ENCODE measurements at places on chromosomes 2 and 18.
A peak's percentile ranks its signal among the peaks of the same experiment; 100 is the strongest.

DNA sequence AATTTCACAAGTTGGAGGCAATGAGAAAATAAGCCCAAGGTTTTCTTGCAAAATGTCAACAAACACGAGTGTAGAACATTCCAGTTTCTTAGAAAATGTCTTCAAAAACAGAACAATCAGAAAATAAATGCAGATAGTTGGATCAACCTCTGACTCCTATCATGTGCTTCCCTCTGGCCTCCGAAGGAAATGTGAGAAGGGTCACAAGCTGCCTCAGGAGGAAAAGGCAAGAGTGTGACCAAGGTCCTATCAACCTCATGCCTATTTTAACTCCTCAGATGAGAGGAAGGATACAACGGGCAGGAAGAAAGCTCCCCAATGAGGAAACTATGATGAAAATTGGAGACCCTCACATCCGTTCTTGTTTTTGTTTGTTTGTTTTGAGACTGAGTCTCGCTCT lies 7.9 kb downstream of the SCYGR5 start:
- no peak for DNase-seq

GRCh38 chr2:57497489-57498096 lies 549.0 kb upstream of the VRK2 start:
- peak; percentile 5 for DNase-seq

GRCh38 chr2:110114831-110115255 lies 779 bp downstream of the MALL start:
- DNase-seq = no peak

GRCh38 chr18:58338961-58339592 lies 289.8 kb downstream of the ALPK2 start:
- peak; percentile 33 for DNase-seq

DNA sequence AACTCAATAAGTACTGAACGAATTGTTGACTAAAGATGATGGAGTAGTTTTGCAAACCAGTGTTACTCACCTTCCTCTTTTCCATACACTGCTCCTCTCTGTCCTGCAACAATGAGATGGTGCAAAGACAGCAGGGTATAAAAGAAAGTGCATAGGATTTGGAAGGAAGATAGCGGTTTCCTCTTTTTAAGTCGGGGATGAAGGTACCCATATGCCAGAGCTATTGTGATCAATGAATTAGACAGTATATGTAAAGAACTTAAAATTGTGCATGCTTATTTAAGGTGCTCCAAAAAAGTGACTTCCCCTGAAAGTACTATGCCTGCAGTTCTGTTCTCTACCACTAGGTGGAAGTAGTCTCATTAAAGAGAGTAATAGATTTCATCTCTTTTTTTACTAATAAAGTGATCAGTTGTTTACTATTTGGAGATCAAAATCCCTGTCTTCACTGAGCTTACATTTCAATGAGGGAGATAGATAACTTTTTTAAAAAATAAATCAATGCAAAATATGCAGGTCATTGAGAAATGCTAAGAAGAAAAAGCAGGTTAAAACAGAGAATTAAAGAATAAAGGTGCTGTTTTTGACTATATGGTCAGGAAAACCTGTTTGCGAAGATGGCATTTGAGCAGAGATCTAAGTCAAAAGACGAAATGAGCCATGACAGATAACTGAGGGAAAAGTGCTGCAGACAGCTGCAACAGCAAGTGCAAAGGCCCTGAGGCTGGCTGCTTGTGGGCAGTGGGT lies 339.7 kb upstream of the SLC14A2 start:
- DNase-seq = no peak

- DNase-seq = no peak
These were observed 1073.0 kb downstream of the TDRD15 start for GRCh38 chr2:22196806-22197205.

GRCh38 chr18:44586782-44587524 lies 93.7 kb upstream of the SETBP1 start:
- no peak for DNase-seq

DNA sequence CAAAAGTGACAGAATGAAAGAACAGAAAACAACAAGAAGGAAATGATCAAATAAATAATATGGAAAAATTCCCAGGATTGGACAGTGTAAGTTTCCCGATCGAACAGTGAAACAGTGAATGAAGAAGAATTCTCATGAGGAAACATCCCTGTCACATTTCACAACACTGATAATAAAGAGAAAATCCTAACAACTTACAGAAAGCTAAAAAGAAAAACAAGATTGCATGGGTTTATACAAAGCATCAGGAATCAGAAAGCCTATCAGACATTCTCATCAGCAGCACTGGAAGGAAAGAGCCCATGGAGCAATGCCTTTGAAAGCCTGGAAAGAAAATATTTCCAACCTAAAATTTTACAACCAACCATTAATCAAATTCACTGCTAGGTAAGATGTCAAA lies 9.9 kb upstream of the COL6A3 start:
- no peak for DNase-seq

- DNase-seq = peak; percentile 19
These were observed 174.3 kb downstream of the ERBB4 start for GRCh38 chr2:212364112-212364985.

GRCh38 chr2:138028538-138028937 lies 64.3 kb downstream of the HNMT start:
- DNase-seq = no peak

DNA sequence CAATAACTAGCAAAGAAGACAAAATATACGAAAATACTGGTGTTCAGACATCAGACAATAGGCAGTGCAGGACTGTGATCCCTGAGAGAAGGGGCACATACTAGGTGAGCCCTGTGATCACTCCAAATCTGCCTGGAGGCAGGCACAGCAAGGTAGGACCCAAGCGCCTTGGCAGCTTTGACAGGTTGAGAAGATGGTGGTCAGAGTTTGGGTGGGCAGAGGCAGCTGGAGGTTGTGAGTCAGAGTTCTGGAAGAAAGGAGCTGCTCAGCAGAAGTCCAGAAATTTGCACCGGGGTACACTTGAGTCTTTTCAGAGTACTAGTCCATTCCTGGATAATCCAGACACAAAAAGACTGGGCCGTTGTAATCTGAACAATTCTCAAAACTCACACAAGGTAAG lies 14.0 kb downstream of the KIF1A start:
- DNase-seq = no peak

DNA sequence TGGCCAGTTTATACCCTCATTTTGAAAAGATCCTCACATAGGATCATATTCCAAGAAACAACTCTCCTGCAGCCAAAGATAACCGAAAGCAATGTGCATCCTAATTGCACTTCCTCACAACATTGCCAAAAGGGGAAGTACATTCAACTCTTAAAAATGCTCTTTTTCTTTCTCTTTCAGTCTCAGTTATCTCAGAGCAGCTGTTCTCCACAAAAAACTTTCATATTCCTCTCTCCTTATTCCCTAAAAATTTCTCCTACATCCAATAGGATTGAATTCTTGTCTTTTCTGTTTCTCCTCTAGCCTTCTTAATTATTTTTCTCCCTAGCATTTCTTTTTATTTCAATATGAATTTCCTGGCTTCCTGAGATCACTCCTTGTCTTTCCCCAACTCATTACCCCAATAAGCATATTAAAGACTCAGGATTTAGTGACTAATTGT lies 7.4 kb upstream of the VRK2 start:
- peak; percentile 17 for DNase-seq

DNA sequence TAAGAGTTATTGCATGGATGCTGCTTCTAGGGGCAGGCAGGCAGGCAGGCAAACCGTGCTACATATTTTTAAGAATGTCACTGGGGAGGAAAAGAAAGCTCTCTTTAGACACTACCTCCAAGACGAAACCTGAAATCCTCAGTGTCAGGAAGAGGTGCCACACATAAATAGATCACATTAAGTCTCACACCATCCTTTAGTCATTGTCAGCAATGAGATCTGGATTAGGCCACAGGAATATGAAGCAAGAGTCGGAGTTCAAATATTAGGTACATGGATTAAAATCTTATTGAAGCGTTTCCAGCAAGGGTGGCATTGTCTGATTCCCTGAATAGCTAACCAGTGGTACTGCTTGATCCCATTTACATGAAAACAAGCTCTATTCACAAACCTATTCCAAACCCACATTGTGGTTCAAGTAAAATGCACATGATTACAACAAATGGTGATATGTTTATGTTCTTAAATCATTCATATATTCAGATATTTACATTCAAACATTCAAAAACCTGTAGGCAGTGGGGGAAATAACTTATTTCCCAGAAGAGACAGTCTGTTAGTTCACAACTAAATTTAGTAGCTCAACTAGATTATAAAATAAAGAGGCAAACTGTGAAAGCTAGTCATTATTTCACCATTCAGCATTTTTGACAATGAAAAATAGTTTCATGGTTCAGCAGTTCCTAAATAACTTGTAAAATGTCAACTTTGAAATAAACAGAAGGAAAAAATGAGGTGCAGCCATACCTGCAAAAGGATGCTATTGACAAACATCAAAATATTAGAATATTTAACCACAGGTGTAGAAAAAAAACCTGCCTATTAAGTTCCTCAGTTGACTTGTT lies 195.4 kb upstream of the SIX3 start:
- no peak for DNase-seq

DNA sequence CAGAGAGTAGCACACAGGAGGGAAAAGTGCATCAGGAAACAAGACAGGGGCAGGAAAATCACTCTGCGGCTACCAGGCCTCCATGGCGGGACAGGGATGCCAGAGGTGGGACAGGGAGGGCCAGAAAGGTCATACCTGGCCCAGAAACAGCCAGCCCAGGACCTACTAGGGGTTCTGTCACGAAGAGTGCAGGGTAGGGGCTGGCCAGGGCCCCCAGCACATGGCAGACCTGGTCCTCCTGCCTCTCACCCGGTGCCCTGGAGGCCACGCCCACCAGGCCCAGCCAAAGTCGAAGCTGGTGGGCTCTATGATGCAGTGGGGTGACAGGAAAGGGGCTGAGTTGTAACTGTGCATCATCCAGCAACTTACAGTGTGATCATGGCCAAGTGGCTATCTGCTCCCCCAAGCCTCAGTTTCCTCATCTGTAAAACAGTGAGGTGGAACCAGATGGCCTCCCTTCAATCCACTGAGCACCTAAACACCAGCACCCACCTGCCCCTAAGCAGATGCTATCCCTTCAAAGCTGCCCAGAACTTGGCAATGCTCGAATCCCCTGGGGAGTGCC lies 10.6 kb downstream of the CYP26B1 start:
- no peak for DNase-seq

DNA sequence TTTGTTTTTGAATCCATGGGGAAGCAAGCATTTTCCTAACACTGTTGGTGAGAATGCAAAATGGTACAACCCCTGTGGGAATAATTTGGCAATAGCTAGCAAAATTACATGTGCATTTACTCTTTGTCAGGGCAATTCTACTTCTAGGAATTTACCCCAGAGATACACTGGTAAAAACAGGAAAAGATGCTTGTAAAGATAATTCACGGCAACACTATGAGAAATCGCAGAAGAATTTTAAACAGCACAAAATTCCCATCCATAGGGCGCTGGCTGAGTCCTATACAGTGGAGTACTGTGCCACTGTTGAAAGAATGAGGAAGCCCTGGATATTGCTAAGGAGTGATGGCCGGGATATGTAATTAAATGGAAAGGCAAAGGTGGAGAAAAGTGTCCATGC lies 75.8 kb downstream of the DGKD start:
- DNase-seq = peak; percentile 22

GRCh38 chr2:16948053-16948452 lies 282.4 kb upstream of the CYRIA start:
- DNase-seq = no peak

DNA sequence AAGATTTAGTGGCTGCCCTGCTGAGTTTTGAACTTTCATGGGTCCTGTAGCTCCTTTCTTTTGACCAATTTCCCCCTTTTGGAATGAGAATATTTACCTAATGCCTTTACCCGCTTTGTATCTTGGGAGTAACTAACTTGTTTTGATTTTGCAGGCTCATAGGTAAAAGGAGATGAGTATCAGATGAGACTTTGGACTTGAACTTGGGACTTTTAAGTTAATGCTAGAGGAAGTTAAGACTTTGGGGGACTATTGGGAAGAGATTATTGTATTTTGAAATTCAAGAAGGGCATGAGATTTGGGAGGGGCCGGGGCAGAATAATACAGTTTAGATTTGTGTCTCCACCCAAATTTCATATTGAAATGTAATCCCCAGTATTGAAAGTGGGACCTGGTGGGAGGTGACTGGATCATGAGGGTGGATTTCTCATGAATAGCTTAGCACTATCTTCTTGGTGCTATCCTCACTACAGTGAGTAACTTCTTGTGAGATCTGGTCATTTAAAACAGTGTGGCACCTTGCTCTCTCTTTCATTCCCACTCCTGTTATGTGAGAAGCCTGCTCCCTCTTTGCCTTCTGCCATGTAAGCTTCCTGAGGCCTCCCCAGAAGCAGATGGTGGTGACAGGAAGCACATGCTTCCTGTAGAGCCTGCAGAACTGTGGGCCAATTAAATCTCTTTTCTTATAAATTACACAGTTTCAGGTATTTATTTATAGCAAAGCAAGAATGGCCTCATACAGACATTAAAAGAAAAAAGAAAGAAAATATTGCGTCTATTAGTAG lies 6.1 kb downstream of the ADI1 start:
- no peak for DNase-seq

DNA sequence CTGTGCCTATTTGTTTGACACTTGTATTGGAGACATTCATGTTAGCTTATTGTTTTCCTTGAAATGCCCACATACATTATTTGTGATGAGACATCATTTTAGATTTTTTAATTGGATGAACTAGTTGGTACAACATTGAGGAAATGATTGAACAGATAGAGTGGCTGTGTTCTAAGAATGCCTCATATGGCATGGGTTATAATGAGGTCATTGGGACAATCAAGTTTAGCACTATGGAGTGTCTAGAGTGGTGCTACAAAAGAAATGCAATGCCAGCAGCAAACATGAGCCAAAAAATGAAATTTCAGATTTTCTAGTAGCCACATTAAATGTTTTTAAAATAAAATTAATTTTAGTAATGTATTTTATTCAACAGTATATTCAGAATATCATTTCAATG lies 28.1 kb downstream of the ACVR2A start:
- DNase-seq = no peak

GRCh38 chr2:46132996-46133395 lies 164.2 kb upstream of the EPAS1 start:
- no peak for DNase-seq

DNA sequence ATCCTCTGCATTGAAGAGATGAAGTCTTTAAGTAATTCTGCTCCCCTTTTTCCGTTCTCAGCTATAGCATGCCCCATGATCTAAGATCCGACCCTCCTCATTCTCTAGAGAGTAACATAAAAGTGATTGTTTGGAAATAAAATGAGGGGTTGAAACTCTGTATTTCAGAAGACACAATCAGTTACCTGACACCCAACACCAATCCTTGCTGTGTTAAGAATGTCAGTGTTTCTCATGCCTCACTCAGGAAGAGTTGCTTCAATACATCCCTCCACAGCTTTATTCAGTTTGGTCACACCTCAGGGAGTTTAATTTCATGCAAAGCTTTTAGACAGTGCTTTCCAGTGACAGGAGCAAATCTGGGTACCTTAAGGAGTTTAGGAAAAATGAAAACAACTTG lies 49.9 kb upstream of the RBBP8 start:
- DNase-seq = no peak

GRCh38 chr2:10750610-10751009 lies 29.2 kb downstream of the ATP6V1C2 start:
- no peak for DNase-seq

DNA sequence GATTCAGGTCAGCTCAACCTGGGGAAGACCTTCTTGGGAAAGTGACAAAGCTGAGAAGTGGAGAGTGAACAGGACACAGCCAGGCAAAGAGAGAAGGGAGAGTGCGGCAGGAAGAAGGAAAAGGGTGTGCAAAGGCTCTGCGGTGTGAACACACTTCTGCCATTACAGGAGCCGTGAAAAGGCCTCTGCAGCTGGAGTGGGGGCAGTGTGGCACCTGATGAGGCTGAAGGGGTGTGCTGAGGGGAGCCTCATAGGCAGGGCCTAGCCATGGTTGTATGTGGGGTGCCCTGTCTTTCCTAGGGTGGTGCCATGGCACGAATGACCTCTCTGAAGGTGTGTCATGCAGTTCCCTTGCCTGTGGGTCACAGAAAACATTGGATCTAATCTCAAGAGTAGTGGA lies 347.6 kb downstream of the CYRIA start:
- no peak for DNase-seq
